Stimulated activated CD4-positive, alpha-beta T cell treated with anti-CD3 and anti-CD28 coated beads, Interleukin-1b, Interleukin-23, amount 100 ng/mL, for 1 hour (primary cell): ENCODE measurements at places on chromosomes 6 and 20.

DNA sequence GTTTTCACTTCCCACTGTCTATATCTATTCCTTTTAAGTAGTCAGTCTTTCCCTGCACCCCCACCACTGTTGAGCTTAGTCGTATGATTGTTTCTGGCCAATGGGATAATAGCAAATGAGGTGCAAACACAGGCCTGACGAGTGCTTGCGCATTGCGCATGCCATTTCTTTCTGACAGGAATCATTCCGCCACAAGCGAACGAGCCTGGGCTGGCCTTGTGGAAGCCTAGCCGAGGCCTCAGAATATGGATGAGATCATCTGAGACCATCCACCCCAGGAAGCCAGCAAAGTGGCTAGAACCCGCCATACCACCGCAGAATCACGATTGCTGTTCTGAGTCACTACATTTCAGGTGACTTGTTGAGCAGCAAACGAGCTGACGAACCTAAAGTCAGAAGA lies 52.2 kb upstream of the PRL start:
- no peak for DNase-seq

DNA sequence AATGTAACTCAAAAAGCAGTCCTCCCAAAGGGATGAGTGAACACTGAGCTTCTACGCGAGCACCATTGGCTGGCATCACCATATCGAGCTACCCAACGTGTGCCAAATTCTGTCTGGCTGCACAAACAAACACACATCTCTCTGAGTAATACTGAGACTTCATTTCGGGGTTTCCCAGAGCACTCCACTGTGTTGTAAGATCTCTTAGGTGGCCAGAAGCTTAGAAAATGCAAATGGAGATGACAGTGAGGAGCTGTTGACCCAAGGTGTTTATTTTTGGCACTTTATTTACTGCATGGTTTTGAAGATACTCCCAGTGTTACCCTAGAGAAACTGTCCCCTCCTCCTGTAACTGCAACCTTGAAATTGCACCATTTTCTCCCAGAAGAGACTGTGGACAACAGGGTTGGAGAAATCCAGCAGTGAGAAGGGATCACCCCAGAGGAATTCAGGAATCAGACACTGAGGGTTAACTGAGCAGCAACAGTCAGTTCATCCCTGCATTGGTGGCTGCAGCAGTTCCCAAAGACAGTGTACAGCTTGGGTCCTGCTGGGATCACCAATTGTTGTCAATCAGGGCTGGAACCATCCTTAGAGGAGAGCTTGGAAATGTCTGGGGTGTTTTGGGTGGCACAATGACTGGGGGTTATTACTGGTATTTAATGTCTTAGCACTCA lies 1.0 kb upstream of the RIPOR2 start:
- DNase-seq, result no peak

DNA sequence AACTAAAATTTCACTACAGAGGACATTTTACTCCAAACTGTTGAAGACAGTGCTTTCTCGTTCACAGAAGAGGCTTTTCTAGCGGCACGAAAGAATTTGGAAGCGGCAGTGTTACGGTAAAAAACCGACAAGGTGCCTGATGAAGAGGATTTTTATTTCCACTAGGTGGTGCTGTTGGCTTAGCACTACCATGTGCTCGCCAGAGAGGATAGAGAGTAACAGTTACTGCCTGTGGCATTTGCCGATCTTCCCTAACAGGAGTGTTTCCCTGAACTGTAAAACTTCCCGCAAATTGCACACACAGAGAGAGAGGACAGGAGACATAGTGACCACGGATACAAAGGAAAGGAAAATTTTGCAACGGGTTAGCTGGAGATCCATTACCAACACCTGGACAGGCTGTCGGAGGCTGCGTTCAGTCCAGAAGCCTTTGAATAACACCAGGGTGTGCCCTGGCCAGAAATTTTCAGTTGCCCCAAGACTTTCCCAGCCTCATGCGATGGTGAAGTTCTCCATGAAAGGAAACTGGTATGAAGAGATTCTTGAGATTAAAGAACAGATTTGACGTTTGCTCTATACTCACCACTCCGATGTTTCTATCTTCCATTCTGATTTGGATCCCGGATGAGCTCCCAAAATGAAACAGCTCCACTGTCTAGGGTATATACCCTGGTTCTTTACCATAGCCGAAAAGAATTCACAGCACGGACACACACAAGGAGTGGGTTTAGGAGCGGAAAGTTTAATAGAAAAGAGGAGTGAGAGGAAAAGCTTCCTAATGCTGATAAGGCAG lies 48.1 kb downstream of the HLA-DPB1 start:
- no peak for DNase-seq

- no peak for DNase-seq
These were observed 325.7 kb downstream of the TBC1D32 start for GRCh38 chr6:121008553-121008952.

DNA sequence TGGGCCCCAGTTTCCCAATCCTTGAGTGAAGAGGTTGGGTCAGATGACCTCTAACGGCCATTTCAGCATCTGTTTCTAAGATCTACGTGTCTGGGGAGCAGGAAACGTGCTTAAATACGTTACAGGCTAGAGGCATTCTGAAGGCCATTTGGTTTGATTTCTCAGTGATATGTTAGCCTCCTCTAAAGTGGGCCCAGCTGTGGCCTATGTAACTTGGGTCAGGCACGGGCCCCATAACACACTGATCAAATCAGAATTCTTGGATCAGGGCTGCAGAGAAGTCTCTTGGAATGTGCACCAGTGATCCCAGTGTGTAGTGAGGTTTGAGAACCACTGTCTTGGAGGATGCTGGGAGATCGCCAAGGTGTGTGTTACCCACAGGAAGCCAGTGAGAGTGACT lies 36.1 kb upstream of the TGM3 start:
- DNase-seq, result no peak

DNA sequence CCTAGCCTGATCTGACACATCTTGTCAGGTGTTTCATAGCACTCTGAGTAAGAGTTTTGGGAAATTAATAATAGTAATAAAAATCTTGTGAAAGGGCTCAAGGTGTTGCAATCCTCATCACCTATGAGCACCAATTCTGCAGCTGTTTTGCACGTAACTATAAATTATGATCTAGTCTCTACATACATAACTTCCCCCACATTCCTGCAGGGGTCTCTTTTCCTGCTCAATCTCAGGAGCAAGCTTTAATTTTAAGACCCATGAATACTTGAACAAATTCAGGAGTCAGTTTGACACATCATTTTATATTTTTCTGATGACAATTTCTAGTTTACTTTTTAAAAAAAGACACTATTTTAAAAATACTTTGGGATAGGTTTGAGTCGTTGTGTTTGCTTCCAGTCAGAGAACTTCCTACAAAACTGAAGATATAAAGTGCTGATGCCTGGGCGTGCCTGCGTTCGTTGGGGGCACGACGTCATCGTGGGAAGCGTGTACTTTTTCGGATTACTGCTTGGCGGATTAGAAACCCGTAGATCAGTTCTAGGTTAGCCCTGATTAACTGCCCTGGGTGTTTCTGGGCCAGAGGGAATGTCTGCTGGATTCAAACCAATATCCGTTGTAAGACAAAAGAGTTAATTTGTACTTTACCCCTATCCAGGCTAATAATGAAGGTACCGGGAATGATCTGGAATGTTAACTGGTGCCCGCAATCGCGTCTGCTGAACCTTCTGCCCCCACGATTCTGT lies 1.0 kb upstream of the E2F3 start:
- DNase-seq, result no peak

GRCh38 chr20:15166744-15167143 lies 829.3 kb upstream of the FLRT3 start:
- DNase-seq, result no peak

DNA sequence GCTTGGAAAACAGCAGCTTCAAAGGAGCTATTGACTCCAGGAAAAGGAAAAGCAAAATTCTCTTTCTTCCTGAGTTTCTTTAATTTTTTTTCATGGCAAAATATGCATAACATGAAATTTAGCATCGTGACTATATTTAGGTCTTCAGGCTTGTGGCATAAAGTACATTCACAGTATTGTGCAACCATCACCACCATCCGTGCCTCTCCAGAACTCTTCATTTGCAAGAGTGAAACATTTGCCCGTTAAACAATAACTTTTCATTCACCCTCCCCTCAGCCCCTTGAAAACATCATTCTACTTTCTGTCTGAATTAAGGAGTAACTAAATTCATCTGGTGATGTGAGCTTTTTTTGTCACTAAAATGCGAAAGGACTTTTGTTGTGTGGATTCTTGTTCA lies 251.7 kb downstream of the PHACTR1 start:
- no peak for DNase-seq

DNA sequence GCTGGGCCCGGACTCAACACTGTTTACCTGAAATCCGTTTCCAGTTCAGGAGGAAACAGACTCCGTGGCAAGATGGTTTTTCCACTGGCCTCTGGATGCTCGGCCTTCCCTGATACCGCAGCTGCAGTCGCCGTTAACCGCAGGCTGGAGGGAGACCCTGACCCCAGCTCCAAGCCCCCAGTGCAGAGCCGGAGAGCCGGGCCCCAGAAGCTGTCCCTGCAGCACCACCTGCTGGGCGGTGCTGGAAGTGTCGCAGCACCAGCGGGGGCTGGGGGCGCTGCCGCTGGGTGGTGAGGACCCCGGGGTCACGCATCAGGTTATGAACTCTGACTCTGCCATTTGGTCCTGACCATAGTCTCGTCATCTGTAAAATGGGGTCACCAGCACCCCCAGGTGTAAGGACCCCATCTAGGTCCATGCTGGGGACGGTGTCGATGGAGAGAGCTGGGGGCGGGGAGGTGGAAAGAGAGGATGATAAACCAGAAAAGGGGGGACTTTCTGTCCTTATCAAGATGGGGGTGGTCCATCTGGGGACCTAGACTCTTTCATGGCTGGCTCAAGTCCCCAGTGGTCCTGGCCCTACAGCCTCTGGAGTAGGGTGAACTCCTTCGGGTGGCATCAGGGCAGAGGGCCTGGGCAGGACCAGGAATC lies 20.8 kb upstream of the CHRNA4 start:
- no peak for DNase-seq

DNA sequence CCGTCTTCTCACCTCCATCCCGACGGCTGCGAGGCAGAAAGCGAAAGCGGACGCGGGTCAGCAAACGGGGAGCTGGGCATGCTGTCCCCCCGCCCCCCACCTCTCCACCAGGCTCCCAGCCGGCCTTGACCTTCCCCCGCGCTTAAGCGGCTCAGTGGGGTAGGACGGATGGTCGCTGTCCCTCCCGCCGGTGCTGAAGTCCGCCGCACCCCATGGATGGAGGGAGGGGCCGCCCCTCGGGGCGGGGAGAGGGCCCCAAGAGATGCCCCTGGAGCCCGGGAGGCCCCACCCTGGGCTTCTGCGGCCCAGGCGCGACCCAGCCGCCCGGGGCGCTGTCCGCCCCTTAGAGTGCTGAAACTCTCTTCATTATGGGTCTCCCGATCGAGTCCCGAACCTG lies at the start of gene KCNB1:
Gene KCNB1, minus strand, starts transcription at position 48 of the 397 bp plus-strand sequence. CDS start 188 bp downstream, outside the sequence.
- peak; percentile 3 for DNase-seq

- DNase-seq, result no peak
These were observed 275.7 kb downstream of the SOX4 start for GRCh38 chr6:21869085-21869771.
